ENCODE measurements at places on chromosomes 5 and 9.

DNA sequence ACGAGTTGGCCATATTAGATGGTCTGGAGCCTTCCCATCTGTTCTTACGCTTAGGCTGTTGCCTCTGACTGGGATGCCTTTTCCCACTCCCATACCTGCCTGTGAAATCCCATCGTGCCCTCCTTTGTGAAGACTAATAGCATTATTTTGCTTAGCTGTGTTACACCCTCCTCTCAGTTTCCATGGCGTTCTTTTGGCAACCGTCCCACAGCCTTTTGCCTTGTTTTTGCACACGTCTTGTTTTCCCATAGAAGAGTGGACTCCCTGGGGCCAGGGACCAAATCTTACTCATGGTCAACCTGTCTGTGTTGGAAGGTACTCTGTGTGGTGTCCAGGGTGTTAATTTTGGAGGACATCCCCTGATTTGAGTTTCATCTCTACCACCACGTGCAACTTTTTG lies 242.1 kb downstream of the HSPA4 start:
- no peak for DNase-seq

- DNase-seq: no peak
These were observed 41.4 kb downstream of the SYK start for GRCh38 chr9:90842996-90843395.

DNA sequence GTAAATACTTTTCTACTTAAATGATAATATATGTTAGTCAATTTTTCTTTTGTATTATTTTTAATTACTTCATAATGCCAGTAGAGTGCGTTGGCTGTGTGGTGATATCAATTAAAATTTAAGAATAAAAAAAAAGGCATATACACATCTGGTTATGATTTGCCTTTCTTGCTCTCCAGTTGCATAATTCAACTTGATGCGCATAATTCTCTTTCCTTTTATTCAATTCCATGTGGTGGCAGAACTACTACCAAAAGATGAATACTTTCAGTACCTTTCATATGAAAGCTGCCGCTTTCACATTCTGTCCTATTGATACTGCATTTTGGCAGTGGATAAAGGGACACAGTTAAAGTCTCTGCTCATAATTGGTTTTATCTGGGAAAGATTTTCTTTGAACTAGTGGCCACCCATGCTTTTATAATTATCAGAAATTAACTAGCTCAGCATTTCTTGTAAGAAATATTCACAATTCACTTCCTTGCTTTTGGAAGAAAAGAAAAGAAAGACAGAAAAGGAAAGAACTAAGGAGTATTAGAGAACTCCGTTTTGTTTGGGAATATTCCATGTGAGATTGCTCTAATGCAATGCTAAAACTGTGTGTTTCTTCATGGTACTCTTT lies 12.3 kb upstream of the ADGRV1 start:
- no peak for DNase-seq

DNA sequence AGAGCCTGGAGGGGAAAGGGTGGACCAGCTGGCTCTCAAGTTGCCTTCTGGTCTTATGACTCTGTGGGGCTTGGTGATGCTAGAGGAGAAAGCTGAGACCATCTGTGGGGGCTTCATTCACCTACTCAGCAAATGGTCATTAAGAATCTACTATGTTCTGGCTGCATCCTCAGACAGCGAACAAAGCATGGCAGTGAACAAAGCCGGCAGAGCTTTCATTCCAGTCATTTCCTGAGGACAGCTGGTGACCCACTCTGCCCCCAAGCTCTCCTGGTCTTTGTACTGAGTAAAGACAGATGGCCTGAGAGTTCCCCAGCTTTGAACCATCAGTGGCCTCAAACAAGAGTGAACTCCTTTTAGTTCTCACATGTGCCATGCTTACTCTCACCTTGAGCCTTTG lies 48.0 kb downstream of the FGF1 start:
- DNase-seq: no peak

DNA sequence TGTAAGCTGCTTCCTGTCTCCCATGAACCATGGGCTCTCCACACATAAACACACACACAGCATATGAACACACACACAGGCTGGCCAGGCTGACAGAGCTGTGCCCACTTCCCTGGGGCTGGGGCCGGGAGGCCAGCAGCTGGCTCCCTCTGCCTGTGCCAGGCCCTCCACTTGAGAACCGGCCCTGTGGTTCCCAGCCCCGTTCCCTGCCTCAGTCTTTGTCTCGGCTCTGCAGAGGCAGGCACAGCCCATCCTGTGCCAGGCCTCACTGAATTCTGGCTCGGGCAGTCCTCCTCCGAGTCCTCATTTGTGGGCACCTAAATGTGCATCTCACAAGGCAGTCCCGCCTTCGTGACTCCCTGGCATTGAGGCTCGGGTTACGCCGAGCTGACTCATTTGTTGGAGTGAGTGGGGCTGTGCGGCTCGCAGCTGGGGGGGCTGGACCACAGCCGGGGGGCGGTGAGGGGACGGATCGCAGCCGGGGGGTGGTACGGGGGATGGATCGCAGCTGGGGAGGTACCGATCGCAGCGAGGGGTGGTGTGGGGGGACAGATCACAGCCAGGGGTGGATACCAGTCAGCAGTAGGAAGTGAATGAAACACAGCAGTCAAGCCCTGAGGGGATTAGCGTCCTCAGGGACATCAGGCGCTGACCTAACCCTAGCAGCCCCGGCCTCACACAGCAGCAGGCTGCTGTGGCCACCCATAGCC lies 72.3 kb downstream of the PSMB7 start:
- no peak for DNase-seq

DNA sequence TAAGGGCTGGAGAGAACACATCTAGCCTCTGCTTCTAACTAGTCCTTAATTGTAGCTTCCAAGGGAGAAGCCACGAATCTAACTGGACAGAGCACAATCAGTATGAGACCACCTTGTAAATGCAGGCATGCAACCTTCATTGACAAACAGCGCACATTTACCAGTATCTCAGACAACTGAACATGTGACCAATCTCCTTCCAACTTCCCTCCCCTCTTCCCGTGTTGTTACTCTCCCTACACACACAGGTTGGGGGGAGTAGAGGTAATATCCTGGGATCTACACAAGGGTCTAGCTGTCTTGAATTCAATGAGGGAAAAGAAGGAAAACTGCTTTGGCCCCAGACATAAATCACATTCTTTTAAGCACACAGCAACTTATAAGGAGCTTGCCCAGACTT lies 77.6 kb downstream of the LIFR start:
- no peak for DNase-seq

DNA sequence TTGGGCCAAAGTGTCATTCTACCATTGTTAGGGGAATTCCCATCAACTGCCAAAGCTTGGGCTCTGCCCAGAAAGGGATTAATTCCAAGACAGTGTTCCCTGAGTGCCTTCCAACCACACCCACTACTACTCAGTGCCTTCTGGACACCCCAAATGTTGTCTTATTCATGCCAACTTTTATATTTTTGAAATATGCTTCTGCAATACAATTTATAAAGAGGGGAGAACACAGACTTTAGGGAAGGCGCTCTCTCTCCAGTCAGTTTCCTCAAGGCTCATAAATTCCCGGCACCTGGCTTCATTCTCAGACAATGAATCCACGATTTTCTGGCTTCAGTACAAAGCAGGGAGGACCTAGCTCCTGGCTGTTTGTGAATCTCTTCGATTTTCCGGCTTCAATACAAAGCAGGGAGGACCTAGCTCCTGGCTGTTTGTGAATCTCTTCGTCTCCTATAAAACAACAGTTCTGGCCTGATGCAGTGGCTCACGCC lies 120.1 kb upstream of the MYO10 start:
- DNase-seq: no peak

DNA sequence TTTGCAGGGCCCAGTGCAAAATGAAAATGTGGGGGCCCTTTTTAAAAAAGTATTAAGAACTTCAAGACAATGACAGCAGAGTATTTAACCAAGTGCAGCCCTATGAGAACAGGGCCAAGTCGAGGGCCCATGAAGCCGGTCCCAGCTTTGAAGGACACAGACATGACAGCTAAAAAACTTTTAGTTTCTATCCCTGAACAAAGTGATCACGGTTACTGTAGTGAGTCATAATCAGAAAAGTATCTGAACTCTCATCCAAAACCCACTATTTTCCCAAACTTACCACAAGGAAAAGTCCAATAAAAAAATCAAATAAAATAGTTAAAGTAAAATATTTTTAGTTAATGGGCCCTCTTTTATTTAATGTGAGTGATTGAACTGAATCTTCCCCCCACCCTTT lies 126.0 kb downstream of the MEF2C start:
- no peak for DNase-seq

- no peak for DNase-seq
These were observed 19.0 kb downstream of the GLRX start for GRCh38 chr5:95803271-95804148.

GRCh38 chr5:80372780-80373179 lies 35.1 kb upstream of the ZFYVE16 start:
- no peak for DNase-seq

GRCh38 chr5:132388244-132389050 lies 18.9 kb downstream of the SLC22A5 start:
- no peak for DNase-seq

DNA sequence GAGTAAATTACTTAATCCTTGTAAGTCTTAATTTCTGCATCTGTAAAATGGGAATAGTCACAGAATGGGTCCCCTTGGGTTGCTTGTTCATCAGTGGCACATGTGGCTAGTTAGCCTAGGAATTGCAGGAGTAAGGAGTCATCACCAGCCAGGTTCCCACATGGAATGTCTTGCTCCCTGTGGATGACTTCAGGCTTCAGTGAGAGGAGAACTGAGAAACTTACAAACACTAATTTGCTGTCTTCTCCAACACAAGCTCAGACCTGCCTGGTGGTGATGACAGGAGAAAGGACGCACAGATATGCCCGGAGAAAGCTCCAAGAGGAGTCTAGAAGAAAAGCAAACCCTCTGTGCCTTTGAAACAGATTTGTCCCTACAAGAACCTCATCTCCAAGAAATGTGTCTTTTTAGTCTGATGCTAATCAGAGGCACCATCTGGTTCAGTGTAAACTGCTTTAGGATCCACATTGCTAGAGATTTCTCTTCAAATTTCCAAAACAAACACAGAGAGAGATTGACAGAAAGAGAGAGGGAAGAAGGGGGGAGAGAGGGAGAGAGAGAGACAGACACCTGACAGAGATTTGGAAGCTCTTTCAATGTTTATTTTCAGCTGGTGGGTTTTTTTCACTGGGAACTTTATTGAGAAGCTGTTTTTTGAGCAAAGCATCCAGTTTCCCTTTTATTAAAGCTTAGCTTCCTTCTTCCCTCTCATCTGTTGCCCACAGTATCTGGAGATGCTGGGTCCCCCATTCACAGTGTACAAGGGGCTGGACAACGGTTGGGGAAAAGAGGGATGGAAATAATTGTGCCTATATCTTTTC lies 128.3 kb downstream of the DOCK2 start:
- no peak for DNase-seq

- DNase-seq: no peak
These were observed 158.1 kb downstream of the C9orf152 start for GRCh38 chr9:110049699-110050450.

DNA sequence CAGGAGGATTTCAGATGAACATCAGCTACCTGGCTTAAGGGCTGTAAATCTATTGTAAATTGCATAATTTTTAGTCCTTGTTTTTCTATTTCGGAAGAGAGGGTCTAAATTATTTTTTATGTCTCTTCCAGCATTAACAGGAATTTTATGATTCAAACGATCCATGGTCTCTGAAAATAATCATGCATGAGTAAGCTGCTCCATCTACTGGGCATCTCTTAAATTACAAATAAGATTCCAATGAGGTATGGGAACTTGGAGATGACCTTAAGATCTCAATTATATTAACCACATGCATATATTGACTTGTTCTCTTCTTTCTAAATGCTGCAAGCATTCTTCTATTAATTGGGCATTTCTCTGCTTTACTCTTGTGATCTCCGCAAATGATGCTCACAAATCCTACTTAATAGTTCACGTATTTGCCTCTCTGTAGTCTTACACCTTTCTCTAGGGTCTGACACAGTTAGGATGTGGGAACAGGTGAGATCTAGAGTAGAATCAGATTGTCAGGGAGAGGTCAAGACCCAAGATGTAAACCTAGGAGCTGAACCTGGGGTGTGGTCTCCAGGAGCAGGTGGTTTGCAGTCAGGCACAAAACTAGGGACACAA lies 86.9 kb downstream of the NUDT12 start:
- no peak for DNase-seq

DNA sequence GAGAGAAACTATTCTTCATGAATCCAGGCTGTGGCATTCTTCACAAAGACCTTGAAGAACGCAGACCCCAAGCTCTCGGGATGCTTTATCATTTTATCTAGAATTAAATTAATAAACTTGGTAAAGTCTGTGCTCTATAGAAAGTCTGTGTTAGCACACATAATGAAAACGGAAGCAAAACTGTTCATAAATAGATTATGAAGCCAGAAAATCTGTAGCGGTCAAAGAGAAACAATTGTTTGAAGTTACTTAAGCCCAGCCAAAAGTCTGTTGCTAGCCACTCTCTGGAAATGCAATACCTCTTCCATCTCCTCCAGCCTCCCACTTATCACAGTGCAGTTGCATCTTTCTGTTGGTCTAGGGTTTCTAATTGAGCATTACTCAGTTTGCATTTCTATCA lies 375.9 kb downstream of the KIF4B start:
- no peak for DNase-seq

DNA sequence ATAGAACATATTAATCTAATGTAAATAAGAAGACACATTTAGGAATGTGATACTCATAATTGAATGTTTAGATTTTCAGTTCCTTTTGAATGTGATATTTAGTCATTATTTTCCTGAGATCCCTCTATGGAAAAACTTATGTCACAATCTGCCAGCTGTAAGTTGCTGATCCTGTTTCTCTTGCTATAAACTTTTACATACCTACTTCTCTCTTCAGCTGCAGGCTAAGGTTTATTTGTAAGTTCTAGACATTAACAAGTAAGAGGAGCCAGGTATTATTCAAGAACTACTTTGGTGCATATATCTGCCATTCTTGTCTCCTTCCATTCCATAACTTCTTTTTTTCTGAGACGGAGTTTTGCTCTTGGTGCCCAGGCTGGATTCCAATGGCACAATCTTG lies 462.4 kb downstream of the PRR16 start:
- DNase-seq: no peak

GRCh38 chr5:30438785-30439184 lies 754.7 kb upstream of the CDH6 start:
- DNase-seq: no peak

GRCh38 chr5:151628112-151628823 lies 37.1 kb upstream of the FAT2 start:
- no peak for DNase-seq
